ENCODE measurements at places on chromosomes 7 and 10.

GRCh38 chr10:93465806-93466675, 16.1 kb downstream of the MYOF start:
- DNase-seq: peak; percentile 86

- DNase-seq: no peak
These were observed 31.2 kb upstream of the SH2B2 start for GRCh38 chr7:102255501-102255900.

- DNase-seq: no peak
These were observed 184.8 kb downstream of the SEMA3A start for GRCh38 chr7:84009782-84010181.

DNA sequence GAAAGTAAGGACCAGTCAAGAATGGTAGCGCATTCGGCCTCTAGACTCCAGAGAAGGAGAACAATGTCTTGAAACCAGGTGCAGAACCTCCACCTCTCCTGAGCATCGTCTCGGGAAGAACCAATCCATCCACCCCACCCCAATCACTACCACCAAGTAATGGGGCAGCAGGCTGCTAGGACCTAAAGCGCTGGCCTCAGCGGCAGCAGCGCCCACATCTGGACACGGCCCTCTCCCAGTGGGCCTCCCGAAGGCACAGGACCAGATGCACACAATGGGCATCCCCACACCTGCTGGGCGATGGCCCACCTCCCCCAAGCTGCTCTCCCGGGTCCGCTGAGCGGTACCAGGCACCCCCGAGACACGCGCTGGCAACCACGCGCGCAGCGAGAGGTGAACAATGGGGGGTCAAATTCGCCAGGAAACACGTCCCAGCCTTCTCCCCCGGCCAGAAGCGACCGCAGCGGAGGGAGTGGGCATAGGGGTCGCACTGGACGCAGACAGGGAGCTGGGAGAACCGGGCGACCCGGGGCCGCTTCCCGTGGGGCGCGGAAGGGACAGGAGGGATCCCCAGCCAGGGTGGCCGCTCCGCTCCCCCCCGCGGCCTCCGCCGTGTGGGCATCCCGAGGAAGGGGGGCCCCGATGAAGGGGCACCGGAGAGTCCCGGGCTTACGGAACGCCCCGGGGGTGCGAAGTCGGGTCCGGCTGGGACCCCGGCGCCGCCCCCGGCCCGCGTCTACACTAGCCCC, 506 bp downstream of the CTTNBP2 start:
- no peak for DNase-seq

- no peak for DNase-seq
These were observed 364.6 kb downstream of the CCSER2 start for GRCh38 chr10:84693006-84693405.

GRCh38 chr10:75718991-75719390, 287.6 kb downstream of the LRMDA start:
- no peak for DNase-seq

- no peak for DNase-seq
These were observed 19.4 kb upstream of the SH2D4B start for GRCh38 chr10:80518143-80518806.

DNA sequence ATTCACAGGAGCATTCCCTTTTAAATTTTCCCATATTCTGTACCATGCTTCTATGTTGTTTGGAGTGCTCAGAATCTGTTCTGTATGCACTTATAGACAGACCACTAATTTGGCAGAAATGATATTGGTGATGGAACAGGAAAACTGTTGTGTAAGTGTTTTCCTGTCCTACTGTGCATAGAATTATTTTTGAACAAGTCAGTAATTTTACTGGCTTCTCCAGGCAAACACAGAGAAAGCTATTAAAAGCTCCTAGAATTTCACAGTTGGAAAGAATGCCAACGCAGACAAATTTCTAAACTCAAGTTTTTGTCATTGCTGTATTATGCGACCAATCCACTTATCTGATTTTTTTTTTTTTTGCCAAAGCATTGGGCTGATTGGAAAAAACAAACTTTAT, 55.7 kb downstream of the ANKMY2 start:
- no peak for DNase-seq

- no peak for DNase-seq
These were observed 1.8 kb upstream of the ZDHHC4 start for GRCh38 chr7:6575281-6576023.

DNA sequence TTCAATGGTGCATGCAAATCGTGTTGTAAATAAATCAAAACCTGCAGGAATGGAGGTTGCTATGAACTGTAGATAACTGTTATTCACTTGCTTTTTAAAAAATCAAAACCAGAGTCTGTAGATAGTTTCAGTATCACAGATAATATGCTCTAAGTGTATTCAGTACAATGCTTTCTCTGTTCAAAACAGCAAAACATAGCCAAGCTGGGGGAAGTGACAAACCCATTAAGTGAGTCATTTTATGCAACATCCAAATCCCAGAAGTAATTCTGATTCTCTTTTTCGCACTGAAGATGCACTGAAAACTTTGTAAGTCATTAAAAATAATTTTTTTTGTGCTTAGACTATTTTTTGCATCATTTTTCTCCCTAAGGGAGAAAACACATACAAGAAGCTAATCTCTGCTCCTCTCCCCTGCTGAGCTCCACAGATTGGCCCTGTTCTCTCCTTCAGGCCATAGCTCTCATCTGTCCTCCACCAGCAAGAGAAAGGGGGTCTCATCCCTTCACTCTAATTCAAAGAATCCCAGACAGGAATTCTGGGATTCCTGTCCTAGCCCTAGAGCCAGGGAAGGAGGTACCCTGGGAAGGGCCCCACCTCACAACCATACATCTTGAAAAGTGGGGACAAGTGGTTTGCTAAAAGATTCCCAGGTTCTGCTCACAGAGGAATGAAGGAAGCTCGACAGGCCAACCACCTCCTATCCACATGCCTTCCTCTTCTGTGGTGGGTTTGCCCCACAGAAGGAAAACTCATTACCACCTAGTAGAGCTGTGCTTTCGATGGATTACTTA, 4.9 kb downstream of the PRTFDC1 start:
- DNase-seq: no peak

DNA sequence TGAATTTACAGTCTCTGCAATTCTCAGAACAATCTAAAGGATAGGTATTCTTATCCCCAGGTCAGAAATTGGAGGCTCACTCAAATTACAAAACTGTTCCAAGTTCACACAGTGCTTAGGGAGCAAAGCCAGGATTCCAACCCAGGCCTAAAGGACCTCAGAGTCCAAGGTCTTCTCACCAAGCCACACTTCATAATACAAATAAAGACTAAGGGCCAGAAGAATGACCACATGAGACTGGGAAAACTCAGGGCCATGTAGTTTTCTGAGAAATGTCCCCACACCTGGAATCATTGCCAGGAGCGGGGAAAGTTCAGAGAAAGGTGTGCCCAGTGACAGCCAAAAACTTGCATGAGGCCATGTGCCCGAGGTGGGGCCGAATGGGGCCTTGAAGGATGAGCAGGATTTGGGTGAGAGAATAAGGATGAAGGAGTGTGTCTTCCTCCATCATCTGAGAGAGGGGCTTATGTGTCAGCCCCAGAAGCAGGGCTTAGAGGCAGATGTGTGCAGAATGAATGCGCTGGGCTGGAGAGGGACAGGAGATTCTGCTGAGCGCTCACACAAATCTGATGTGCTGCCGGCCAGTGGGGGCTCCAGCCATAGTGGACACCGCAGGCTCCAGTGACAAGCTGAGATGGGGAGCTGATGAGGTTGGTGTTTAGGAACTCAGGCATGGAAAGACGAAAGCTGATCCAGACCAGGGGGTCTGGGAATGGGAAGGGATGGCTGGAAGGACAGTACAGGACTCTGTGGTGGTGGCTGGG, 35.9 kb downstream of the BLNK start:
- DNase-seq: no peak

Data from AG09309 (cell line).